CD4-positive, alpha-beta T cell treated with Interleukin-2 at 100 ng/mL for 4 hours (primary cell): ENCODE measurements at places on chromosomes 11 and 22.

DNA sequence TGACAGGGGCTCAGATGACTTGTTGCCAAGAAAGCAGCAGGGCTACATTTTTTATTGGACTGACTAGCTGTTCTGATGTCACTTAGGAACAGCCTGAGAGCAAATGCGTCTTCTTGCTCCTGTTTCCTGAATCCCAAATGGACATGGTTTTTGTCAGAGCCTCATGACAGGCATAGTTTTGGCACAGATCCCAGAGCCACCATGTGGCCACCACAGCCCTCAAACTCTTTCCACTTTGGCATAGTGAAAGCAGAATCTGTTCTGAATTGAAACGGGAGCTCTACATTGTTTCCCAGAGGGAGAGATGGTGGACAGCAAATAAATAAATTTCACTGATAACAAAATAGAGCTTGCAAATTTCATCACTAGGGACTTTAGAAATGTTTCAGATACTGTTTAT is 222.2 kb downstream of the C11orf87 start:
- DNase-seq: no peak

DNA sequence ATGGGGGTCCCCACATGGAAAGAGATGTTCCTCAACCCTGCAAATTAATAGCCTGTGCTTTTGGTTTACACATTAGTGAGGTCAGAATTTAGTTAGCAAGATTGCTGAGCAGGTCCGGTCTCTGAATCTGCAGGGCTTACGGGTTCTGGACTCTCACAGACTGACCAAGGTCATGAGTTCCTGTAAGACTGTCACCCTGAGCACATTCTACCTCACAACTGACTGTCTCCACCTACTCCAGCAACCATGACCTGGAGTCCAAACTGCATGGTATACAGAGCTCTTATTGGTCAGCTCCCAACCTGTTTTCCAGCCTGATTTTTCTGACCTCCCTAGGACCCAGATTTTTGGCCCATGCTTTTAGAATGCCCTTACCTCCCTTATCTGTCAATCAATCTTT is 28.2 kb downstream of the DKK3 start:
- no peak for DNase-seq

DNA sequence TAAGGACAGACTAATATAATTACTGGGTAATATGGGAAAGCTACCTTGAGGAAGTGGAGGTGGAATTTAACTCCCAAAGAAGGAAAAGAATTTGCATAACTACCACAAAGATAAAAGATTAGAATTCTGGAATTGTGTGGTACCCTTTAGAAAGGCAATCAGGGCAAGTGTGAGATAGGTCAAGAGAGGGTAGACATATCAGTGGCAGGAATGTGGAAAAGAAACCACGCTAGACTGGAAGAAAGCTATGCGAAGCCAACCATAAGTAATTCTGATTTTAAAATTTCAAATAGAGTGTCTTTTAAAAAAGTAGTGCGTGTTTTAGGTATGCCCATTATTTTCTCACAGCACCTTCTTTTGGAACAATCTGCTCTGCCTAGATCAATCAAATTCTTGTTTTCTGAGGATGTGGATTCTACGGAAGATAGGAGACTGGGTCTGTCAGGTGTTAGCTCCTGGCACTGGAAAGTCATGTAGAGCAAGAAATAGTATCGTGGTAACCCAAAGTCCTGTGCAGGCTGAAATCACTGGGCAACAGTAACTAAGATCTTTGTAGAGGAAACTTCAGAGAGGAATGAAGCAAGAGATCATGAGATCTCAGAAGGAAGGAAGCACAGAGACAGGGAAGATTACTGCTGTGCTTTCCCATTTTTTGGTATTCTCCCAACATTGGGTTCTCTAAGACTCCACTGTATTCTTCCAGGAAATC is 111.3 kb upstream of the MTMR2 start:
- DNase-seq: no peak

- no peak for DNase-seq
Measured at GRCh38 chr11:132772703-132773545, 759.4 kb downstream of the OPCML start.

DNA sequence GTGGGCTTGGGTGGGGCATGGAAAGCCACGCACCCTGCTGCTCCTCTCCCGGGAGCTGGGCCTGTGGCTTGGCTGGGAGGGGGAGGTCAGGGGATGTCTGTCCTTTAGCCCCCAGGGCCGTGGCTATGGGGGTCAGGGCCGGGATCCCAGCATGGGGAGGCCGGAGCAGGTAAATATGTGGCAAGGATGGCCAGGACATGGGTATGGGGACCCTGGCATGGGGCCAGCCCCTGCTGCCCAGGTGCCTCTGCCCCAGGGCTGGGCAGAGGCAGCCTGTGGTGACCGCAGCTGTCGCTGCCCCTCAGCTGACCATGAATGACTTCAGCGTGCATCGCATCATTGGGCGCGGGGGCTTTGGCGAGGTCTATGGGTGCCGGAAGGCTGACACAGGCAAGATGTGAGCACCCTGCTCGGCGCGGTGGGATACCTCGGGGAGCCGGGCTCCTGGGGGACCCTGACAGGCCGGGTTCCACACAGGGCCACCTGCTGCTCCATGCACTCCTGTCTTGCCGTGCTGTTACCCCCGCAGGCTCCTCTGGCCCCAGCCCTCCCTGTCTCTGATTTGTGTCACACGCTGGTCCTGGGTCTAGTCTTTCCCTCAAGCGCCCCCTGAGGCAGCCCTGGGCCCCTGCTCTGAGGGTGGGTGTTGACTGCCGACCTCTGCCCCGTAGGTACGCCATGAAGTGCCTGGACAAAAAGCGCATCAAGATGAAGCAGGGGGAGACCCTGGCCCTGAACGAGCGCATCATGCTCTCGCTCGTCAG is 8.1 kb upstream of the ANKRD13D start:
- DNase-seq: no peak

DNA sequence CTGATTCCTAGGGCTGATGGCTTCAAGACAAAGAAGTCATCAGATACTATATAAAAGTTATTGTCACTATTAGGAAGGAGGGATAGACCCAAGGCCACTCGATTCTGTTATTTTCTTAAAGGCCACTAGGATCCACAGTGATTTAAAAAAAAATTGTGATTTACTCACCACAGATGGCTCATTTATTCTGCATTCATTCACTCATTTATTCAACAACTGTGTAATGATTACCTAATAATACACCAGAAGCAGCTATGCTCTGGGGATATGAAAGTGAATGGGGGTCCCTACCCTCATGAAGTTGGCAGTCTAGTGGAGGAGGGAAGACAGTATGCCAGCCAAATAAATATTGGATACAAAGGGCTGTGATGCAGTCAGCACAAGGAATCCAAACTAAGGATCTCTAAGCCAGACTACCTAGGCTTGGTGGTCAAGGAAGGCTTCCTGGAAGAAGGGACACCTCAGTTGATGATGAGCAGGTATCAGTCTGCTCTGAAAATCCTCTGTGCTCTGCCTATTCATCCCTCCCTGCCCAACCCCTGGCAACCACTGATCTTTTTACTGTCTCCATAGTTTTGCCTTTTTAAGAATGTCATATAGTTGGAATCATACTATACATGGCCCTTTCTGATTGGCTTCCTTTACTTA is 110.5 kb downstream of the NAT10 start:
- DNase-seq: no peak

- DNase-seq: no peak
Measured at GRCh38 chr22:35191412-35191811, 65.9 kb upstream of the HMGXB4 start.

- no peak for DNase-seq
Measured at GRCh38 chr11:86675017-86675416, 2.6 kb upstream of the ME3 start.

DNA sequence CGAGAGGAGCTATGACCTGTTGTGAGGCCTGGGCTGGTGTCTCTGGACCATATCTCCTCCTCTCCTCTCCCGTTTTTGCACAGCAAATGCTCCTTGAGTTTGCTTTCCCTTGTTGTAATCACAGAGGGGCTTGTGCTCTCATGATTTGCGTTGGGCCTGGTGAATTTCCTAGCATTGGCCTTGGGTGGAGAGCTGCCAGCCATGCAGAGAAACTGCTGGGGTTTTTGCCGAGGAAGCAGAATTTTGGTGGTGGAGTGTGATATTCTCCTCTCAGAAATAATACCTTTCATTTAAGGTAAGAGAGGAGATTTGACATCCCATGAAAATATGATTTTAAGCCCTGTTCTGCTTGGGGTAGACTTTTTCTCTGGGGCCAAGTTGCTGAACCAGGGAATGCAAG is 175.7 kb upstream of the CADM1 start:
- DNase-seq: no peak

GRCh38 chr11:134070342-134070845 is 1.5 kb downstream of the JAM3 start:
- DNase-seq: no peak

- no peak for DNase-seq
Measured at GRCh38 chr11:35850191-35850590, 93.7 kb upstream of the LDLRAD3 start.

GRCh38 chr11:83004746-83005556 is 66.7 kb downstream of the RAB30 start:
- DNase-seq: no peak

DNA sequence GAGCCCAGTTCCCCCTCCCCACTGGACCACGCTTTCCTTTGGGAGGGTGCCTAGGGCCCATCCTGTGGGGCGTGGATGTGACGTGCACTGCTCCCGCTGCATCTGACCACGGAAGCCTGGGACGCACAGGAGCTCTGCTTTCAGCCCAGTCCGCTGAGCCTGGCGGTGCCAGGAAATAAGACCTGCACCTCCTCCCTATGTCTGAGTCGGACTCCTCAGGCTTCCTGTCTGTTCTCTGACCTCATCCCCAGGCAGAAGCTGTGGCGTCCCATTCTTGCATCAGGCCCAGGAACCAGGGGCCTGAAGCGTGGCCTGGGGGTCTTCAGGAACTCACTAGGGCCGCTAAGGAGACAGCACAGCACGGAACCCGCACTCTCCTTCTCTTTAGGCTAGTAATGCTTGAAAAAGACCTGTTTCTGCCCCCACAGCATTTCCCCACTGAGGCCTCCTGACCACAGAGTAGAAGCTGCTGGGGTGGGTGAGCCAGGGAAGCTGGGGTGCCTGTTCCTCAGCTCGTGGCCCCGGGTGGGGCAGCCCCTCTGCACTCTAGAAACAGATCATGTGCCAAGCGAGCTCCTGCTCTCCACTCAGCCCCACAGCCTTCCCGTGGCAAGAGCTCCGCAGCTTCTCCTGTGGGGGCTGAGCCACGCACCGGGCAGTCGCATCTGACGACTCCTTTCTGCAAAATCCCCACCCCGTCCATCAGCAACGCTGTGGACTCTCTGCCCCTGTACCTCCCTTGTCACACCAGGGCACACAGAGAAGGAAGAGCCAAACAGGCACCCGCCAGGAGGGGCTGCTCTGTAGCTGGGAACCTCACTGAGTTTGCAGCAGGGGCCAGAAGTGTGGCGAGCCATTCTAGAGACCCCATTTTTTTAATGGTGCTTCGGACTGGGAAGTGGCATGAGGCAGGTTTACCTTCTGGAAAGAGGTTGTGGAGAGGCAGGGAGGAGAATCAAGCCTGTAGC is 22.6 kb downstream of the MOV10L1 start:
- DNase-seq: no peak

GRCh38 chr11:79852176-79852575 is 411.3 kb upstream of the TENM4 start:
- no peak for DNase-seq

DNA sequence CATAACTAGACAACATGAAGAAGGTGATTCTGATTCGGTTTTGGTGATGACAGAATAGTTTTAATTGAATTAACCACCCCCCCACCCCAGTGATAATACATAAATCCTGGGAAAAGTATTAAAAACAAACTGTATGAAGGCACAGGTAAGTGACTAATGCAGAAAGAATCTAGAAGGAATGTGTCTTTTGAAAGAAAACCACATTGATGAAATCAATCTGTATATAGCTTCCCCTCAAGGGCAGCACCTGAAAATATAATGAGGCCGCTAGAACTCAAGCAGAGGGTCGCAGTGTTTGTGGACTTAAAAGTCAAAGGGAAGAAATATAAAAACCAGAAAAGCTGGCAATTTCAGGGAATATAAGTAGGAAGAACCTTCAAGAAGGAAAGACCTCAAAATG is 580.5 kb upstream of the CHORDC1 start:
- no peak for DNase-seq

DNA sequence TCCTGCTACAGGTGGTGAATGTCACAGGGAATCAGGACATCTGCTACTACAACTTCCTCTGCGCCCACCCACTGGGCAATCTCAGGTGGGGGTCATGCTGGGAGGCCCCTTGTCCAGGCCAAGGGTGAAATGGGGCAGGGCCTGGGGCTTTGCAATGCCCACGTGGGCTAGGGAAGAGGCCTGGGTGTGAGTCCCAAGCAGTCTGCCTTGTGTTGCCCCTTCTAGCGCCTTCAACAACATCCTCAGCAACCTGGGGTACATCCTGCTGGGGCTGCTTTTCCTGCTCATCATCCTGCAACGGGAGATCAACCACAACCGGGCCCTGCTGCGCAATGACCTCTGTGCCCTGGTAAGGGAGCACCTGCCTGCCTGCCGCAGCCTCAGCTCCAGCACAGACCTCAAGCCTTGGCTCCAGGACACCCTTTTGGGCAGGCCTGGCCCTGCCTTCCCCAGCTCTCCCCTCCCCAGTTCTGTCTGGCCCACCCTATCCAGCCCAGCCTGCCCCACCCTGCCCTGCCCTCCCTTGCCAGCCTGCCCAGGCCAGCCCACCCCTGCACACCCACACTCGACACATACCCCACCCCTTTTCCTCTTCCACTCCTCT is 9.1 kb upstream of the TAGLN start:
- DNase-seq: no peak

DNA sequence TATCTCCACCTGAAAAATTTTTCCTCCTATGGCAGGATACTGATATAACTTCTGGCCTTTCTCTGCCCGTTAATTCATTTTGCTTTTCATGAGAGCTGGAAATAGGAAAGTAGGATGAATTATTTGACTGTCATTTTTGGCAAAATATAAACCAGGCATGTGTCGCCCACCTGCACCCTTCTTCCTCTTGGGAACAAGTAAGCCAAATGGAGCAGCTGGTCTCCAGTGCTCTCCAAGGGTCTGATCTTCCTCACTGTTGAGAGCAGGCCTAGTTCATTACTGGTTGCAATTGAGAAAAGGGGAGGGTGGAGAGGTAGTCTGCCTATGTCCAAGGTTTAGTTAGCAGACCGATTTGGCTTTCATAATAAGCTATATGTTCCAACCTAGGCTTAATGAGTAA is 582.2 kb downstream of the DLG2 start:
- no peak for DNase-seq

- no peak for DNase-seq
Measured at GRCh38 chr11:133968300-133968699, 11.5 kb upstream of the IGSF9B start.

GRCh38 chr11:35584321-35584720 is 33.9 kb upstream of the FJX1 start:
- no peak for DNase-seq

GRCh38 chr11:44854086-44854485 is 96.6 kb downstream of the TP53I11 start:
- no peak for DNase-seq

DNA sequence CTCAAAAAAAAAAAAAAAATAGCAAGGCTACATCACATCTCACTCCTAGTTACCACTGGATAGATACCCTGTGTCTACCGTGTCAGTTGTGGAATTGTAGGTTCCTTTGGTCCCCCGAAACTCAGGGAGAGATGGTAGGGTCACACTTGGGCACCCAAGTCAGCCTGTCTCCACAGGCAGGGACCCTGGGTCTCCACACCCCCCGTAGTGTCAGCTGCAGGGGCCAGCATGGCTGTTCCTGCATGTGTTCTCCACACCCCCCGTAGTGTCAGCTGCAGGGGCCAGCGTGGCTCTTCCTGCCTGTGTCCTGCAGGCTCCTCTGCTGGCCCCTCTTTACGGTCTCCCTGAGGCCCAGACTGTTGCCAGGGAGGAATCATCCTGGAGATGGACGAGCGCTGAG is 282.1 kb downstream of the BRD1 start:
- DNase-seq: no peak

- DNase-seq: no peak
Measured at GRCh38 chr11:118533769-118534729, 3.1 kb downstream of the TMEM25 start.
